Uterus (tissue), 4 donors: ENCODE measurements at places on chromosomes 5 and 9.

GRCh38 chr9:83062651-83063527 is at the start of gene RASEF:
RASEF (minus strand) TSS chr9:83063142; CDS start chr9:83062867, 275 bp downstream.
- DNase-seq = no peak

DNA sequence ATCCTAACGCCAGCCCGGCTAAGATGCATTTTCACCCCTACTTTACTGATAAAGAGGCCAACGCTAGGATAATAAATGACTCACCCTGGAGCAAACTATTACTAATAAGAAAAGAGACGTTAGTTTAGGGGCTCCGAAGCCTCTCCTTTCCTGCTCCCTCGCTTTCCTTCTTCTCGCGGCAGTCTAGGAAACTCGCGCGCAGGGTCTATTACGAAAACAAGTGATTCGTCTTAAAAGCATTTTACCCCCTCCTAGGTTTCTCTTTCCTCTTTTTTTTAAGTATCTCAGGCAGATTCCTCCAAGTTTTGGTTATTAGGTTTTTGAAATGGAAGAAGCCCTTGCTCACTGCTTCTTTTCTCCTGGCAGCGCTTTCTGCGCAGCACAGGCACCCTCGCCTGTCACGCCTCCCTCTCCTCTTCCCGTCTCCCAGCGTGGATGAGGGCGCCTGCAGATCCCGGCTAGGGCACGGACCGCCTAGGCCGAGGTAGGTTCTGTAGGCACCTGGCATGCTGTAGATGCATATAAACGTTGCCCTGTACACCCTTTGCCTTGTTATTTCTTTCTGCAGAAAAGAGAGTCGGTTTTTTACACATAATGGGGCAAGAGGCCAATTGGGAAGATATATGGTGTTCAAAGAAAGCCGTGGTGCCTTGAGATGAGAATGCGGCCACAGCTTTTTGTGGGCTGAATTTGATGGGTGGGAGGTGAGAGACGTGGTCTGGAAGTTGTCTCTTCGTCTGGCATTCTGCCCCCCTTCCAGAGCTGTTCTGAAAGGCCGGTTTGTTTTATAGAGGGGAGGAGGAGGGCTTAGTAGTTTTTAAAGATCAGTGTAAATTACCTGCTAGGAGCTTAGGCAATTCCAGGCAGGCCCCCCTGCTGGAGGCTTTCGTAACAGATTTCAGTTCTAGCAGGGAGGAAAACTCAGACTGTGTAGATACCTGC is 983 bp downstream of the GCNT1 start:
- DNase-seq = peak; percentile 35

GRCh38 chr5:113527746-113528145 is 14.3 kb downstream of the YTHDC2 start:
- no peak for DNase-seq

DNA sequence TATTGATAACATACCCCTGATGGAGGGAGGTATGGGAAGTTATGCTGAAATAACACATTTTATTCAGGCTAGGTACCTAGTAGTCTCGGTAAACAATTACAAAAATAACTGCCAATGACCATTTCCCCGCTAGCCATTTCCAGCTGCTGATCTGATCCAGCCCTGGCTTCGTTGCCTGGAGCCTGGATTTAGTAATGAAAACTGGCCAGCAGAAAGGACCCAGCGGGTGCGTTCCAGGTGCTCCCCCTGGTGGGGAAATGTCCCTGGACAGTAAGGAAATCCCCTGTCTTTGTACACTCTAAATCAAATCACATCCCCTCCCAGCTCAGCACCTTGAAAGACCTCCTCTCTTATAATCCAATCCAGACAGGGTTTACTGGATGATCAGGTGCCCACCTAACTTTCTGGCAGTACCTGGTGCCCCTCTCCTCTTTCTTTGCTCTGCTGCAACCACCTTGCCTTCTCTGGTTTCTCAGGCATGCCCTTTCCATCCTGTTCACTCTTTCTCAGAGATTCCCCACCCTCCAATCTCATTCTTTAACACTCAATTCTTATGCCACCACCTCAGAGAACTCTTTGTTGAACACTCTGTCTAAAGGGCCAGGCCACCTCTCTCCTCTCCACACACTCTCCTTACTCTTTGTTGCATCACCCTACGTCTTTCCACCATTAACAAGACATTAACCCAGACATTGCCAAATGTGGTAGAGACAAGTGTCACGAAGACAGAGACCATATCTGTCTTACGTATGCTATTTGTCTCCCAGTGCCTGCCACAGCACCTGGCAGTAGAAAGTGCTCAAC is 50.1 kb upstream of the SMAD5 start:
- peak; percentile 69 for DNase-seq

DNA sequence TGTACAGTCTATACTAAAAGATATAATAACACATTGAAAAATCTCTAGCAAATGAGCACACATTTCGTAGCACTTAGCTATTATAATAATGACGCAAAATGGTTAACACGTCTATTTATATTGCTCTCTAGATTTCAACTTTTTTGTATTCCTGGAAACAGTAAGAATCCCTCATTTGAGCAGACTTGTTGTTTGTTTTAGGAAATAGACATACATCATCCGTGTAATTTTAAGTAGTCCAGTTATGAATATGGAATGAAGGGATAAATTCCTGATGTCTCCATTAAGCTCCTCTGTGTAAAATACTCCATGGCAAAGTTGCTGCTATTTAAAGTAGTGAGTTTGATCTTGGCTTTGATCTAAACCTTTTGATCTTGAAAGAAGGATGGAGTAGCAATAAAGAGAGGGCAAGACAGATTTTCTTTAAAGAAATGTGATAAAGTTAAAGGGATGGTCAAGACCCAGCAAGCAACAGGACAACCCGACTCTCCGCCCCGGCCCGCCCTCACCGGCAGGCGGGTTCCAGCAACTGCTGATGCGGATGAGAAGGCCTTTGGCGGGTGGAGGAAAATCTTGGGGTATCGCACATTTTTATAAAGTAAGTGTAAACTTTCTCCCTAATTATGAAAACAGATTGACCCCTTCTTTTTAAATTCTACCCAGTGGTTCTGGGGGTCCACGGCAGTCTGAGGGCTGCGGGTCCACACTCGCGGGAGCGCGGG is 277.4 kb downstream of the AOPEP start:
- peak; percentile 65 for DNase-seq

GRCh38 chr5:24433555-24433954 is 211.2 kb downstream of the CDH10 start:
- DNase-seq = no peak

DNA sequence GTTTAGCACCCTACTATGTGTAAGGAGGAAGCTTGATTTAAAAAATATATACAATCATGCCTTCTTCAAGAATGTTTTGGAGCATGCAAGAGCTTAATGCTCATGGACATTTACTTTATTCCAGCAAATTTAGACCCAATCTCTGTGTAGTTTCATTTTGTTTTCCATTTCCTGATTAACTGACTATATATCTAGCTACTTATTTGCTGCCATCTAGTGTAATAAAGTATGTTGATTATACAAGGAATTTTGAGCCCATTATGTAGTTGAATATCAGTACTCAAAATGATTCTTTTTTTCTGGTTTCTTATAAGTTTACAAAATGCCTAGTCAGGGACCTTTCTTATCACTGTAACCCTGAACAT is 100.0 kb upstream of the CCDC152 start:
- no peak for DNase-seq

DNA sequence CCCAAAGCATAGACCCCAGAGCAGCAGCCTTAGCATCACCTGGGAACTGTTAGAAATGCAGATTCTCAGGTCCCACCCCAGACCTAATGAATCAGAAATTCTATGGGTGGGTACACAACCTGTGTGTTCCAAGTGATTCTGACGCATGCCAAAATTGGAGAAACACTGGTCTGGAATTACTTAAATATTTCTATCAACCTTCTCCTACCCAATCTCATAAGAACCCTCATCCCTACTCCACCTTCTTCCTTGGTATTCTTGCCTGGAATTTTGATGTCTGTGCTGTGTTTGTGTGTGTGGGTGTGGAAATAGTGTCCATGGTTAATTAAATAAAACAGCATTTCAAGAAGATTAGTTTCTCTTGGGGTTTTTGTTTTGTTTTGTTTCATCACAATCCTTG is 111.8 kb downstream of the CEMIP2 start:
- no peak for DNase-seq

DNA sequence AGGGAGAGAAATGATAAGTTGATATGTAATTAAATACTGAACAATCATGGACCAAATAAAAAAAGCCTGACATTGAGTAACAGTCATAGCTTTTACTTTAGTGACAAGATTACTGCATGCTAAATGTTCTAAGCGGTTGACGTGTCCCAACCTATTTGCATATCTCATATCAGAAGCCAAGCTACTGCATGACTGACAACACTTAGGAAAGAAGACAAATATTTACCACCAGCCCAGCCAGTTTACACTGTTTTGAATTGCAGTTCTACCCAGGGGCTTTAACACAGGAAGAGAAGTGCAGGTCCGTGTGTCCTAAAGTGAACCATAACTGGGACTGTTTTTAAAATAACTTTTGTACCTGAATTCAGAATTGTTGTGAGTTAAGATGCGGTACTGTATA is 219.9 kb downstream of the PRDM9 start:
- DNase-seq = no peak

DNA sequence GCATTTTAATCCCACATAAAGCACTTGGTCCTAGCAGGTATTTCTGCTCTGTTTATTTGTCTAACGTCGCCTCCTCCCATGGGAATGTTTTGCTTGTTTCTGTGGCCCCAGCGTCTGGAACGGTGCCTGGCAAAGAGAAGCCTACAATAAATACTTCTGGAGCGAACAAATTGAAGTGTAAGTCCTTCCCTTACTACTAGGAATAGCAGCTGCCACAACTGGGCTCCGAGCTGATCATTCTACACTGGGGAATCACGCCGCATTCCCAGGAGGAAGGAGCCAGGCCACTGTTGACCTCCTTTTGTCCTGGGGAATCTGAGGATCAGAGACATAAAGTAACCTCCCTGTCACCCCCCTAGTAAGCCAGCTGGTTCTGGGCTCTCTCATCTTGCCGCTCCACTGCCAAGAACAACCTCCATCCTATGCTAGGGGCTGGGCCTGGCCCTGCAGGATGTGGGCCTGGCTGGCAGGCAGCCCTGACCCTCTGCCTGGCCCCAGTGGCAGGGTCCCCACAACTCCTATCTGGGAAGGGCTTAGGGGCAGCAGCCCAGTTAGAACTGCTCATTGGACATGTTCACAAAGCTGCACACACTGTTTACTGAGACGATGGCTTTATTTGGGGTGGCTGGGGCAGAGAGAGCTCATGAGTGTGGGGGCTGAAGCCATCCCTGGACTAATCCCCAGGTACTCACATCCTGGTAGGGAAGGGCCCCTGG is 82.8 kb downstream of the GTF3C4 start:
- no peak for DNase-seq

GRCh38 chr5:32531885-32532520 is 53.4 kb upstream of the SUB1 start:
- no peak for DNase-seq

GRCh38 chr5:107997338-107997980 is 326.7 kb upstream of the EFNA5 start:
- no peak for DNase-seq

GRCh38 chr9:78866207-78867132 is 569.5 kb downstream of the PSAT1 start:
- DNase-seq = no peak

DNA sequence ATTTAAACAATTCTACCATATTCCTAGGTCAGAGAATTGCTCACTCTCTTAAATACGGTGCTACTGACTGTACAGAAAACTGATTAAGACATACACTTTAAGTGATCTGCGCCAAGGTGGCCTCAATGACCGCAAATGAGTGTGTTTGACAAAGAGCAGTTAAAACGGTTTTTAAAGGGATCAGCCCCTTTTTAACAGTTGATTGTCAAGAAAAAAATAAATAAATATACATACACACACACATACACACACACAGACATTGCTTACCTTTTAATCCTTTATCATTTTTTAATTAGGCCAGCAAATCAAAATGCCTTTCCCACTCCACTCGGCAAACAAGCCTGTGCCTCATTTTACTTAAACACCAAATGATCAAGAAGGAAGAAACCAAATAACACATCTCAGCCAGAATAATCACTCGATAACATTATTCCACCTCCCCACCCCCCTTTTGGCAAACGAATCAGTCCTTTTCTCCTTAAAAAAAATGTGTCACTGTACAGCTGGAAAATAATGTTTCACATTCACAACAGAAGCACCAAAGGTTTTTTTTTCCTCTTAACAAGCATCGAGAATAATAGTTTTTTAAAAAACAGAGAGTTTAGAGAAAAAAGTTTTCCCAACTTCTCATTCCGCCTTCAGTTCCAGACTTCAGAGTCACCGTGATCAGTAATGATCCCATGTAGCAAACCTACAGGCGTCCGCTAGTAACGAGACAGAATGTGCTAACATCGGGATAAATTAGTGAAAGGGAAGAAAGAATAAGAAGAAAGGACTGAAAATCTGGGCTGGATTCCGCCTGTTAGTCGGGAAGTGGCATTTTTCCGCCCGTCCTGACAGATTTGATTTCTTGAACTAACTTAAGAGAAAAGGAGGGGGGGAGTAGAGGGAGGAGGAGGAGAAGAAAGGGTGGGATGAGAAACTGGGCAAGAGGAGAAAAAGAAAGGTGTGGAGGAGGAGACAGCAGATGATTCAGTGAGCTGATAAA is at the start of gene ZNF608:
Gene ZNF608, minus strand, starts transcription at position 712 of the 988 bp plus-strand sequence. CDS start 1,650 bp downstream, outside the sequence.
- DNase-seq = peak; percentile 47

DNA sequence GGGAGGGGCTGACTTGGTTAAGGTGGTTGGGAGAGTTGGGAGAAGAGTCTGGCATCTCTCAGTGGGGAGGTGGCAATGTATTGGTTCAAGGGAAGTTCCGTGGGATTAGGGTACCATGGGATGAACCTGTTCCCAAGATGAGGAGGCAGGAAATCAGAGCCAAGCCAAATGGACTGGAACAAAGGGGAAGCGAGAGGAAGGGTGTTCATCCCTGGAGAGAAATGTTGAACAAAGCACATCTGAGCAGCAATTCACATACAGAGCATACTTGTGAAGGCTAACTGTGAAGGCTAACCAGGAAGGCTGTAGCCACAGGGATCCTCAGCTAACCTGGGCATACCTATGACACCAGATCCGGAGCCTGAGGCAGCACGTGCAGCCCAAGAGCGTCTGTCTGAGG is 214.0 kb downstream of the MCTP1 start:
- no peak for DNase-seq

- DNase-seq = no peak
Measured at GRCh38 chr9:128146591-128147120, 2.6 kb upstream of the LCN2 start.

- DNase-seq = no peak
Measured at GRCh38 chr5:65563777-65564176, 681 bp downstream of the PPWD1 start.

- no peak for DNase-seq
Measured at GRCh38 chr5:39520232-39520572, 95.4 kb upstream of the DAB2 start.

DNA sequence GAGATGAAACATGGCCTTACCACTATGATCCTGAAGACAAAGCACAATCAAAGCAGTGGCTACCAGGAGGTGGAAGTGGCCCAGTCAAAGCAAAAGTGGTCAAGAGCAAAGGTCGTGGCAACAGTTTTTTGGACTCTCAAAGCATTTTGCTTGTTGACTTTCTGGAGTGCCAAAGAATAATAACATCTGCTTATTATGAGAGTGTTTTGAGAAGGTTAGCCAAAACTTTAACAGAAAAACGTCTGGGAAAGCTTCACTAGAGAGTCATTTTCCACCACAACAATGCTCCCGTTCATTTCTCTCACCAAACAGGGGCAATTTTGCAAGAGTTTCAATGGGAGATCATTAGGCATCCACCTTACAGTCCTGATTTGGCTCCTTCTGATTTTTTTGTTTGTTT is 33.6 kb upstream of the MAMDC2 start:
- no peak for DNase-seq
